Motor neuron (in vitro differentiated cells): ENCODE measurements at places on chromosomes 4 and X.

- peak; percentile 43 for ATAC-seq
These were observed 25.2 kb upstream of the FGFBP2 start for GRCh38 chr4:15988222-15988621.

DNA sequence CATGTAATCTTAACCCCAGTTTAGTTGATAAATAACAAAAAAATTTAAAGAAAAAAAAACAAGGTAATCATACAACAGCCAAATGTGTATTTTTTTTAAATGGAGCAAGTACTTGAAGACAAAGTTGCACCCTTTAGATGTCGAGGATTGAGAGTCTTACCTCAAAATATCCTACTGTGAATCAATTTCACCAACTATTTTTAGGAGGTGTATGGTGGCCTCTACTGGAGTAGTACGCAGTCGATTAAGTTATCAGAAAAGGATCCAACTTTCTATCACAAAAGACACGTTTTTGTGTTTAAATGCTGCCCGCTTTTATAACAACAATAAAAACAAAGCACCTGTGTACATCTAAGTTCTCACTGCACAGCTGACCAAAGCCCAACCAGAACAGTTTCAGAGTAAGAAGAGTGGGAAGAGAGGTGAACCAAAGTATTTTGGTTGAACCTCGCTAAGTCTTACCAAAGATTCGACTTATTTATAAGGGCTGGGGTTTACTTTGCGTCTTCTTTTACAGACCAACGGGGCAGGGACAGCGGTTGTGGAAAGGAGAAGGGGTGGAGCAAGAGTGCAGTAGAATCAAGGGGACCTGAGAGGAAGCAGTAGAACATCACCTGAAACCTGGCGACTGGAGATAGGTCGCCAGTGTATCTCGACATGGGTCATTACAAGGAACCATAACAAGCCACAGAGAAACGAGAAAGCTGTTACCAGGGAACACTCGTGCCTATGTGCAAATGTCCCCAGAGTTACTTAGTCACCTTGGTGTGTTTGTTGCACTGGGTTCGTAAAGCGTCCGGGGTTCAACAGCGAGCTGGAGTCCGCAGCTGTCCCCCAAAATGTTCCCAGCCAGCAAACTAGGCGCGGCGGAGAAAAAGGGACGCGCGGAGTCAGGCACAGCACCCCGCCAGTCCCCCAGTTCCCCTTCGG, 1.1 kb downstream of the RPS6KA6 start:
- ATAC-seq, result no peak

DNA sequence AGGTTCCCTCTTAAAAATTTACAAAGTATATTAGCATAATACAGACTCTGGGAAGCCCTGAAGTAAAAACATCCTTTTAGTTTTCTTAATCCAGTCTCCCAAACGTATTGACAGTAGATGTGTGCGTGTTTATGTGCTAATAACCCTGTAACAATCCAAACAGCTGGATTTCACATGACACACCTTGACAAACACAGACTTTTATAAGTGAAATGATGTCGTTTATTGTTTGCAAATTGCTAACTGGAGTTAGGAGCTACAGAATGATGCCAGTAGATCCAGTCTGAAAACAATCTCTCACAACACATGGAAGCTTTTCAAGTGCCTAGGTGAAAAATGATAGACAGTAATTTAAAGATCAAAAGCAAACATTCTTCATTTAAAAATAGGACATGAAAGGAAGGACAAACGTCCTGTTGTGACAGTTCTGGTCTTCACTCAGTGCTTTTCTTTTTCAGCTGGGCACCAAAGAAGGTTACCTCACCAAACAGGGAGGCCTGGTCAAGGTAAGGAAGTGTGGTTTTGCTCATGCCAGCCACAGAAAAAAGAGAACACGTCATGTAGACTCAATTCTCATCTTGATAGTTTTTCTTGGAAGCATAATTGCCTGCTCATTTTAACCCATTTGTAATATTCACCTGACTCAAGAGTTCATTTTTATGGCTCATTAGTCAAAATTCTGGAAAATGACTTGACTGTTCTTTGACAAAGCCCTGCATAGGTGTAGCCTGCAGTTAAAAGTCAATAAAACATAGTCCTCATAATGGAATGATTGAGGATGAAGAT, 32.9 kb downstream of the LAMTOR3 start:
- no peak for ATAC-seq

- no peak for ATAC-seq
These were observed 31.8 kb downstream of the USP11 start for GRCh38 chrX:47264483-47265173.

DNA sequence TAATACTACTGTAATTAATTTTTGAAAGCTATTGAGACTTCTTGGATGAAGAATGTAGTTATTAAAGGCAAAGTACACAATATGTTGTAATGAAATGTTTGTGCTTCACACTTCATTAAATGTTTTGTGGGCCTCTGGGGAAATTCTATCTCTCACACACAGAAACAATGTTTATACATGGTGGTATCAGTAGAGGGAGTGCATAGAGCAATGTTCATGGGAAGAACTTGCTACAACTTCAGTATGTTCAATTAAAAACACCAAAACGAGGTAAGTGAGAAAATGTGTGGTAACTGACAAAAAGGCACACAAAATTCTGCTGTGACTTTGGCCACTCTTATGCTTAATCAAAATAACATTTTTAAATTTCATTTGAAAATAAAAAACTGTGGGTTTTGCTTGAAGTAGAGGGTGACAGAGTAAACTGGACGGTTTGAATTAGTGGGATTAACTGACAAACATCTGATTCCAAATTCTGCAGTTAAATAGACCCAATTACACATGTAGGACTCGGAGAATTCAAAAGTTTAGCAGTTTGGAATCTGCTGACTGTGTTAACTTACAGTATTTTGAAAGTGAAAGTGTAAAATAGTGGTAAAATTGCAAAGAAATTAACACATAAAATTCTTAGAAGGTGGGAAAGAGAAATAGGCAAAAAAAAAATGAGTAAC, 111.4 kb upstream of the TTC29 start:
- no peak for ATAC-seq

DNA sequence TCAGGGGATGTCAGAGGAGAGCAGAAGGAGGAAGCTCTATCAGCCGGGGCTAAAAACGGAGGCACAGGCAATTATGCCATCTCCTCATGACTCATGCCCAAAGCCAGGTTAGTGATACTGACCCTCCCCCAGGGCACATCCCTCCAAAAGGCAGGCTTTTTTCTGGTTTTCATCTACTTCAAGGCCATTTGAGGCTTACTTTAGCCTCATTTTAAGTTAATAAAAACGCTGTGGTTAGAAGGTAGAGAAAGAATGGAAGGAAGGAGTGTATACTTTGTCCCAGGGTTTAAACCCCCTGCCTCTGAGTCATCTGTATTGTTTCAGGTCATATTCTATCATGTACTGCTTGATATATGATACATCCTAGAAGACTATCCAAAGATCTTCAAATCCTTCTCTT, 89.7 kb upstream of the NDP start:
- no peak for ATAC-seq

- ATAC-seq, result no peak
These were observed 57.4 kb downstream of the TSC22D3 start for GRCh38 chrX:107718156-107718621.

DNA sequence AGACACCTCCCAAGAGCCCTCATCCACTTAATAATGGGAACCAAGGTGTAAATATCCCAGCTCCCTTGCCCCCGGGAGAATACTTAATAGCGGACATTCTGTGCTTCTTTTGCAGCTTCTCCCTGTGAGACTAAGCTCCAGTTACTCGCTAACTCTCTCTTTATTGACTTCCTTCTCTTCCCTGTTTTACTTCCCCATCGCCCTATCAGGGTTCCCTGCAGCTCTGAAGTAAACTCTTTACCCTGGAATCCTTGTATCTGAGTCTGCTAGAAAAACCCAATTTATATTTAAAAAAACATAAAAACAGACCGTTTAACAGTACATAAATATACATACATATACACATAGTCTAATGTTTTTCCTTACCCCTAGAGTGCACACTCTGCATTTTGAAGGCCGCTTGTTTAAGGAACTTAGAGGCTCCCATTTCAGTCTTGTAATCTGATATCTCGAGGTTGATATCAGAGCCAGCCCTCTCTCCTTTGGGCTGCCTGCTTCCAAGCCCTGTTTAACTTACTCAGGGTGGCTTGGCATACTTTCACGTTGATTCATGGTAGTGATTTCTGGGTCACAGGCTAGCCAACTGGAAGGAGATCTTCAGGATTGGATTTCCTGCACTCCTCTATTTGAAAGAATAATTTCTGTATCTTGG, 177.4 kb upstream of the SCML1 start:
- ATAC-seq, result no peak

GRCh38 chr4:177879851-177880250, 437.6 kb upstream of the AGA start:
- ATAC-seq, result no peak

DNA sequence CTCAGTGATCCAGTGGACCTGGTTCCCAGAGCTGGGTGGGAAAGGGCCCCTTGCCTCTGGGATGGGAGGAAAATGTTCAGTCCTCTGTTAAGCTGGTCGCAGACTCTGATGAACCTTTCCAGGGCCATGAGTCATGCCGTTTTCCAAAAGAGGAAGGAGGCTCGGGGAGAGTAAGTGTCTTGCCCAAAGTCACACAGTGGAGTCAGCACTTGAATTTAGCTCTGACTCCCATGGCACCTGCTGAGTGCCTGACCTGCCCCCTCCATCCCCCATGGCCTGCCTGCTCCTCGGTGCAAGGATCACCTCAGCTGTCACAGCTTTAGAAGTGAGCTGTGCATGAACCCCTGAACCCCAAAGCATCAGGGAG, 14.0 kb upstream of the KIAA0232 start:
- ATAC-seq, result peak; percentile 25

DNA sequence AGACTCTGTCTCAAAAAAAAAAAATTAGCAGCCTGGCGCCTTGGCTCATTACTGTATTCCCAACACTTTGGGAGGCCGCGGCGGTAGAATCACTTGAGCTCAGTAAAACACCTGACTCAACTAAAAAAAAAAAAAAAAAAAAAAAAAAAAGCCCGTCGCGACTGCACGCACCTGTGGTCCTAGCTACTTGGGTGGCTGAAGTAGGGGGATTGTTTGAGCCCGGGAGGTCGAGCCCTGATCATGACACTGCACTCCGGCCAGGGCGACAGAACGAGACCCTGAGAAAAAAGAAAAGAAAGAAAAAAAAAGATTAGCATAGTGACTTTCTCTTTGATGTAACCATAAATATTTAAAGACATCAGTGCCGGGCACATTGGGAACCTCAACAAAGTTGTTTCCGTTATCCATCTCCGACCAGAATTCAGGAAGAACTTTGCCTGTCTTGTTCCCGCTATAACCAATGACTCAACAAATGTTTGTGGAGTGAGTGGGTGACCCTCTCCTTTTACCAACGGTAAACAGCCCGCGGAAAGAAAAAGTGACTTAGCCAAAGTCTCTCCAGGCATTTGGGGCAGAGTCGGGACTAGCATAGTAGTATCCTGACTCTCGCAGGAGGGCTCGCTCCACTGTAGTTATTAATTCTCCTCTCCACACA, 553 bp upstream of the MED28 start:
- ATAC-seq, result peak; percentile 77

DNA sequence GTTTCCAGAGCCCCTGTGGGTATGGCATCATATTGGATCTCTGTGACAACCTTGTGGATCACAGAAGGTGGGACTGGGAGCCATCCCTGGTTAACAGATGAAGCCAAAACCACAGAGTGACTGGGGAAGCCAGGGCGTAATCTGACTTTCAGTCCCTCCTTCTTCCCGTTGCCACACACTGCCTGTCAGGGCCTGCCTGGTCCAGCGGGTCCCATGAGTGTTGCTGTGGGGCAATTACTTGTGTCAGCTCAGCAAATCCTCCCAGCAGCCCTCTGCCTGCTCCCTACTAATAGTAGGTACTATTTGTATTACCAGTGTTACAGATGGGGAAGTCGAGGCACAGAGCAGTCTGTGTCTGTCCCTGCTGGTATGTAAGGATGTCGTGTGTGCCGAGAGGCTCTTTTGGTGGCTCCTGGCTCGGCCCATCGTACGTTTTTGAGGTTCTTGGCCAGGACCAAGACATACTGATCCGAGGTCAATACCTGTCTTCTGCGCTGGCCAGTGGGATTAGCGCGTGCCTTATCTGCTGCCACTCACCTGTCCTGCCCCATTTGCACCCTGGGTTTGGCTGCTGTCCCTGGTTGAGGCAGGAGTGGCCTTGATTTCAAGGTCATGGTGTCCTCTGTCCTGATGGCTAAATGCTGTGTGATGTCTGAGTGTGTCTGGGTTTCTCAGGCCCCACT, 5.7 kb downstream of the NSG1 start:
- no peak for ATAC-seq

- ATAC-seq, result no peak
These were observed 179.1 kb downstream of the CBR4 start for GRCh38 chr4:168830777-168831512.
